Right lung (tissue), 10 donors: ENCODE measurements at places on chromosomes 12 and 14. TPM values are rescaled to one million over a fixed set of nuclear protein-coding genes. Genes with fewer than 3 reads are reported as not detected.

The ALG10 gene
- 10.3 TPM for polyA plus RNA-seq

The CLEC2D gene
- polyA plus RNA-seq, result 32.0 TPM

The SLC25A47 gene
- polyA plus RNA-seq, result 0.12 TPM

The NANOG gene
- 0.18 TPM for polyA plus RNA-seq

The TMTC1 gene
- polyA plus RNA-seq, result 1.0 TPM

The INSM2 gene
- polyA plus RNA-seq, result not detected

The MORN3 gene
- polyA plus RNA-seq, result 2.0 TPM

The FAM186B gene
- 2.5 TPM for polyA plus RNA-seq

The MMP19 gene
- 11.9 TPM for polyA plus RNA-seq

The STYK1 gene
- polyA plus RNA-seq, result 0.59 TPM

The FOXM1 gene
- polyA plus RNA-seq, result 45.3 TPM

The RND1 gene
- polyA plus RNA-seq, result 2.3 TPM

The AICDA gene
- 0.09 TPM for polyA plus RNA-seq

The PRR4 gene
- polyA plus RNA-seq, result 16.9 TPM

The SLC38A4 gene
- 4.4 TPM for polyA plus RNA-seq

The GLS2 gene
- 3.2 TPM for polyA plus RNA-seq

The NGB gene
- polyA plus RNA-seq, result not detected

The SYNE2 gene
- 94.5 TPM for polyA plus RNA-seq

The HAL gene
- 0.68 TPM for polyA plus RNA-seq

The TTC6 gene
- 10.1 TPM for polyA plus RNA-seq

The POTEG gene
- polyA plus RNA-seq, result not detected

The RNASE3 gene
- 0.78 TPM for polyA plus RNA-seq

The LIN7A gene
- polyA plus RNA-seq, result 12.1 TPM

The NID2 gene
- 191 TPM for polyA plus RNA-seq

The TAS2R19 gene
- polyA plus RNA-seq, result 1.5 TPM

The INHBC gene
- 0.21 TPM for polyA plus RNA-seq

The ANG gene
- polyA plus RNA-seq, result 7.2 TPM

The C12orf54 gene
- 0.73 TPM for polyA plus RNA-seq

The A2M gene
- polyA plus RNA-seq, result 2,366 TPM

The SPX gene
- polyA plus RNA-seq, result 7.2 TPM

The TMEM119 gene
- polyA plus RNA-seq, result 55.5 TPM

The ARHGAP9 gene
- 5.4 TPM for polyA plus RNA-seq

The MYBPC1 gene
- polyA plus RNA-seq, result 1.5 TPM

The CLEC1B gene
- polyA plus RNA-seq, result 3.0 TPM

The SLC5A8 gene
- 0.16 TPM for polyA plus RNA-seq

The PPP1R1A gene
- polyA plus RNA-seq, result 3.0 TPM

The ITGB7 gene
- polyA plus RNA-seq, result 1.1 TPM

The SCNN1A gene
- 2.2 TPM for polyA plus RNA-seq

The TAS2R7 gene
- polyA plus RNA-seq, result not detected

The TRHDE gene
- 2.8 TPM for polyA plus RNA-seq

The ZNF705A gene
- not detected for polyA plus RNA-seq

The GPR132 gene
- polyA plus RNA-seq, result 1.8 TPM

The CYP27B1 gene
- polyA plus RNA-seq, result 1.8 TPM

The LTB4R gene
- polyA plus RNA-seq, result 5.9 TPM

The ACRBP gene
- 6.8 TPM for polyA plus RNA-seq

The NR1H4 gene
- polyA plus RNA-seq, result 0.72 TPM

The GDF3 gene
- not detected for polyA plus RNA-seq

The TAS2R31 gene
- polyA plus RNA-seq, result 2.9 TPM

The SYT10 gene
- not detected for polyA plus RNA-seq

The FGF6 gene
- polyA plus RNA-seq, result not detected

The MYRFL gene
- polyA plus RNA-seq, result 0.69 TPM

The PIP4K2C gene
- 18.1 TPM for polyA plus RNA-seq

The KCNJ8 gene
- 26.7 TPM for polyA plus RNA-seq

The NKX2-1 gene
- 148 TPM for polyA plus RNA-seq

The BLOC1S1 gene
- 80.2 TPM for polyA plus RNA-seq

The LUM gene
- 997 TPM for polyA plus RNA-seq

The ADGRD1 gene
- 28.0 TPM for polyA plus RNA-seq

The LRTM2 gene
- polyA plus RNA-seq, result not detected

The KSR2 gene
- polyA plus RNA-seq, result 0.48 TPM

The SERPINA5 gene
- 0.33 TPM for polyA plus RNA-seq
